ENCODE measurements at places on chromosomes 3 and 15.

GRCh38 chr3:151203051-151203420, at the start of gene GPR171:
Gene GPR171 (minus strand): TSS chr3:151203216. CDS start chr3:151199386, 3,830 bp downstream.
- no peak for DNase-seq

GRCh38 chr3:71517271-71517791, 66.2 kb downstream of the FOXP1 start:
- no peak for DNase-seq

GRCh38 chr3:23810343-23811184, 4.8 kb downstream of the UBE2E1 start:
- DNase-seq: no peak

DNA sequence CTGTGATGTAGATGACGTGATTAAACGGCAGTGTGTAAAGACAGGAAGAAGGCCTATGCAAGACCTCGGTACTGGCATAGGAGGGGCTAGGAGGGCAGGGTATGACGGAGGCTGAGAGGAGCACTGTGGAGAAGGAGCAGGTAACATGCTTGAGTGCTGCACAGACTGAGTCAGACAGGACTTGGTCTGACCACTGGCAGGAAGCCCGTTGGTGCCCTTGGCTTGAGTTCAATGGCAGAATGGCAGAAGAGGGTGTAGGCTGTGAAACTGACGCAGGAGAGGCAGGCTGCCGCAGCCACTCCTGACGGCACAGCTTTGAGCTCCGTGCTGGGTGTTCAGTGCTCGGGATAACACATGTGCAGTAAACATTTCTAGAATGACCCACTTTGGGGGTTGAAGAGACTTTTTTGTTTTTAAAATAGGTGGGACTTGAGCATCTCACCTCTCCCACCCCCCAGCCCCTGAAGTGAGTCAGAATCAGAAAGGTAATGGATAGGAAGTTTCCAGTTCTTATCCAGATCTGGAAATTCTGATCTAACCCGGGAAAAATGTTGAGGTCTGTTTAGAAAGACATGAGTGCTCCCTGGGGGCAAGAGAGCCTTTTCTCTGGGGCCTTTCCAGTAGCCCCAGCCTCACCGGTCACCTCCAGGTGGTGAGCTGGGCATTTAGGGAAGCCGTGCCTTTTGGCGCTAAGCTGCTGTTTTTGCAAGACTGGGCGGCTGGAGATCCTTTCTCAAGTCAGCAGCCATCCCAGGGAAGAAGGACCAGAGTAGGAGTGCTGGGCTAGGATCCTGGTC, 126.4 kb downstream of the RPLP1 start:
- peak; percentile 90 for DNase-seq

DNA sequence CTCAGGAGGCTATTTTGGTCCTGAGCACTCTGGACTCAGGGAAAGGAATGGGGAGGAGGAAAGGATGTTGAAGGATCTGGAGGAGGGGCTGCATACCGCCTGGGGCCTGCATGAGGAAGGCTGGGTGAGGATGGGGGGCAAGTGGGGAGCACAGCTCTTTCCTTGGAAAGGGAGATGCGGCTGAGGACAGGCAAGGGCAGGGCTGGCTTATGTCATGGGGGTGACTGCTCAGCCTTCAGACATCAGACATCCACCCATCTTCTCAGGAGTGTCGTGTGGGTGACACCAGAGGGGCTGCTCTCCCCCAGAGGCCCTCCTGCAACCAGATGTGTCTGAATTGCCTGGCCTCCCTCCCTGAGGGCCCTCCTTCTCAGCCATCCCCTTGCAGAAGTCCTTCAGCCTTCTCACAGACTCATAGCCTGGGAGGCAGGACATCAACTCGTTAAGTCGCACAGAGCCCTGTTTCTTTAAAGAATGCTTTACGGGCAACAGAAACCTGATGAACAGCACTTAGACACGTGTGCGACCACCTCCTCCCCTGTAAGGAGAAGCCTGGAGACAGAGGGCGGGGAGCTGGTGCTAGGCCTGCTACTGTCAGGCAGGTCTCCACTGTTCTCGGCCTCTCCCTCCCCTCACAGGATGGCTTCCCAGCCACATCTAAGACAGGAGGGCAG, 252.3 kb downstream of the OCA2 start:
- no peak for DNase-seq

- peak; percentile 71 for DNase-seq
Measured at GRCh38 chr3:33277193-33277882, at the start of gene FBXL2. Gene FBXL2 (plus strand): TSS chr3:33277442. CDS start chr3:33277513, 71 bp downstream.

DNA sequence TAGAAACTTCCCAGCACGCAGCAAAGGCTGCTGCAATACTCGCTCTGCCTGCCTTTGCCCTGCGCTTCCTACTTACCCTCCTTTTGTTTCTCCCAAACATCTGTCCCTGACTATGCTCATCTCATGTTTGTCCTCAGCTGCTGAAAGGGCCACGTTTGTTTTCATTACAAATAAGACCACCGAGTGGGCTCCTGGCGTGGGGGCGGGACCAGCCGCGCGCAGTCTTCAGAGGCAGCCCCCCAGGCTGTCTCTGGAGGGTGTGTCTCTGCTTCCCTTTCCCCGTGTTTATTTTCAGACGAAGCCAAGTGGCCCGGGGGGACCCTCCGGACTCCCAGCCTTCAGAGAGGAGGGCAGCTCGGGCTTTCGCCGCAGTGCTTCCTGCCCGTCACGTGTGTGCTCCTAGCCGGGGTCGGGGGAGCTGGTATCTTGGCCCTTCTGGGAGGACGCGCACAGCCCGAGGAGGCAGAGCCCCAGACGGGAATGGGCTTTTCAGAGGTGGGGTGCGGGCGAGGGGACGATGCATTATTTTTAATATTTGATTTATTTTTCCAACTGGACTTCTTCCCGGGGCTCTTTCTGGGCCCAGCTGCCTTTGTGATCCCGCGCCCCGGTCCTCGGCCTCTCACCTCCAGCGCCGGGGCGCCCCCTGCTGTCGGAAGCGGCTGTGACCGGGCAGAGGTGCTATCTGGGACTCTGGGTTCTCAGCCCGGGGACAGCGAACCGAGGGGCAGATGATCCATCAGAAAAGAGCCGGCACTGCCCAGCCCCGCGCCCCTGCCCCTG, 70.0 kb upstream of the CGNL1 start:
- DNase-seq: peak; percentile 87

DNA sequence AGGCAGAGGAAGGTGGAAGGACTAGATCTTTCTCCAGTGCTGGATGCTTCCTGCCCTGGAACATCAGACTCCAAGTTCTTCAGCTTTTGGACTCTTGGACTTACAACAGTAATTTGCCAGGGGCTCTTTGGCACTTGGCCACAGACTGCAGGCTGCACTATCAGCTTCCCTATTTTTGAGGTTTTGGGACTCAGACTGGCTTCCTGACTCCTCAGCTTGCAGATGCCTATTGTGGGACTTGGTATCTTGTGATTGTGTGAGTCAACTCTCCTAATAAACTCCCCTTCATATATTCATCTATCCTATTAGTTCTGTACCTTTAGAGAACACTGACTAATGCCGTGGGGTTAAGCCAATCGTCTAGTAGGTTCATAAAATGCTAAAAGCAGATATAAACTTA, 8.8 kb upstream of the B3GNT5 start:
- DNase-seq: no peak

DNA sequence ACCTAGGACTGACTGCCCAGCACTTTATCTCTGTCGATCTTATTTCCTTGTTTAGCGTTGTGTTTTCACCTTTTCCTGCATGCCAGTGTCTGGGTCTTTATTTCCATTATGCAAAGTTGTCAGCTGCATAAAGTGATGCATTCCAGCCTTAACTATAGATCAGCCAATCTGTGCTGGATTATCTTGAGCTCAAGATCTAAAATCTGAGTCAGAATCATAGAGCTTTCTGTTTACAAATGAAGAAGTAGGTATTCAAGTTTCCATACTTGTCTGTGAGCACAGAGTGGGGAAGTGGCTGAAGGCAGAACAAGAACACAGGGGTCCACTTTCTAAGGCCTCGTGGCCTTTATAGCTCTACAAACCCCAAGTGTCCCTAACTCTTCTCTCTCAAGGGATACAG, 82.4 kb upstream of the PLCL2 start:
- DNase-seq: no peak

DNA sequence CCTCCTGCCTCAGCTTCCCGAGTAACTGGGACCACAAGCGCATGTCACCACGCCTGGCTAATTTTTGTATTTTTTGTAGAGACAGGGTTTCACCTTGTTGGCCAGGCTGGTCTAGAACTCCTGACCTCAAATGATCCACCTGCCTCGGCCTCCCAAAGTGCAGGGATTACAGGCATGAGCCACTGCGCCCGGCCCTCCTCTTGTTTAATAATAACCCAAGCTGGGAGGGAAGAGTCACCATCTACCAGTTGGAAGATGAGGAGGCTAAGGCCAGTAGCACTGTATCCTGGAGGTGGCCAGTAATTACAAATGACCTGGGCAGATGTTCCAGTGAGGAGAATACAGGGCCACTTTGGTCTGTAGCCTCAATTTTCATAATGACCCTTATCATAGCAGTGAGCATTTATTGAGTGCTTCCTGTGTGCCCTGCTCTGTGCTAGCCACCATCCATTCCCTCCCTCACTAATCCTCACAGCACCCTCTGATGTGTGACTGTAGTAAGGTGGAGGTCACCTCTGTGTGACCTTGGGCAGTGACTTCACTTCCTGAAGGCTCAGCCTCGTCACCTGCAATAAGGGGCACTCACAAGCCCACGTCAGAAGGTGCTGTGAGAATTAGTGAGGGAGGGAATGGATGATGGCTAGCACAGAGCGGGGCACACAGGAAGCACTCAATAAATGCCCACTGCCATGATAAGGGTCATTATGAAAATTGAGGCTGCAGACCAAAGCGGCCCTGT, 64.2 kb downstream of the ABTB1 start:
- DNase-seq: no peak

- no peak for DNase-seq
Measured at GRCh38 chr15:43465100-43465499, 27.9 kb downstream of the TP53BP1 start.

GRCh38 chr3:52361898-52362297, 45.8 kb downstream of the DNAH1 start:
- DNase-seq: no peak

DNA sequence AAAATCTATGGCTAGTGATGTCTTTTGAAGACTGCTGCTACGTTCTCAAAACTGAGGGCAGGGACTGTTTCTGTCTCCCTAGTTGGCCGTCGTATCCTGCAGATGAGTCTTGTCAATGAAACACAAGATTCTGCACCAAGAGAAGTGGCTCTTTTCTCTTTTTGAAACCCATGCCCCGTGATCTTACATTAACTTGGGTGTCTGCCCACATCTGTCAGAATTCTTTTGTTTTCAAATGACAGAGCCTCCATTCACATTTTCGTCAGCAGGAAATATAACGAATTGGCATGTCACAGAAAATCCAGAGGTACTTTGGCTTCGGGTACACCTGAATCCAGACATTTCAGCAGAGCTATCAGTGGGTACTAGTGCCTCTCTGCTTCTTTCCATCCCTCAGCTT, 331.3 kb upstream of the PROK2 start:
- DNase-seq: no peak

DNA sequence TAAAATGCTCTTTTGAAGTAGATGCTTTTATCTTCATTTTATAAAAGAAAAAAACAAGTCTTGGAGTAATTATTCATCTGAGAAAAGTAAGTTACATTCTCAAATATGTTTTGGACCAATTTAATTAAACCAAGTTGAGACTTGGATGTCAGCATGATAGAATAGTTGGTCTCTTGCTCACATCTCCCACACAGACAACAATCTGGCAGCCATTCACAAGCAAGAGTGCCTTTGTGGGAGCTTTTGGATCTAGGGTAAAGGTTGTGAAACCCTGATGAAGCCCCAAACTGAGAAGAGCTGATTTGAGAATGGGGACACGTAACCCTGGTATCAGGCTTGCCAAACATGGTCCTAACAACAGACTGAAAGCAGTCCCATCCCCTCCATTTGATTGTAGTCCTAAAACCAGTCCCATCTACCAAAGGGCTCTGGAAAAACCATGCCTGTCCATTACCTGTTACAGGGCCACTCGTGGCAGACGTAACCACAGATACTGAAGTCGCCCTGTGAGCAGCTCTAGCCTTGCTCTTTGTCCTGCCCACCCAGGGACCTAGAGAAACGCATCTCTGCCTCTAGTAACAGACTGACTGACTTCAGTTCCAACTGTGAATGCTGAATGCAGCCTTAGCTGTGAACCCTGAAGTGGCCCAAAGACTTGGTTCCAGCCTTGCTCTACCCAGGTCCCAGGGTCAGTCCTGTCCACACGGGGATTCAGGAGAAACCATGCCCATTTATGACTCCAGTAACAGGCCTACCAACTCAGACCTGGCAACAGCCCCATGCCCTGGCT, 145.5 kb upstream of the SYNPR start:
- DNase-seq: no peak

DNA sequence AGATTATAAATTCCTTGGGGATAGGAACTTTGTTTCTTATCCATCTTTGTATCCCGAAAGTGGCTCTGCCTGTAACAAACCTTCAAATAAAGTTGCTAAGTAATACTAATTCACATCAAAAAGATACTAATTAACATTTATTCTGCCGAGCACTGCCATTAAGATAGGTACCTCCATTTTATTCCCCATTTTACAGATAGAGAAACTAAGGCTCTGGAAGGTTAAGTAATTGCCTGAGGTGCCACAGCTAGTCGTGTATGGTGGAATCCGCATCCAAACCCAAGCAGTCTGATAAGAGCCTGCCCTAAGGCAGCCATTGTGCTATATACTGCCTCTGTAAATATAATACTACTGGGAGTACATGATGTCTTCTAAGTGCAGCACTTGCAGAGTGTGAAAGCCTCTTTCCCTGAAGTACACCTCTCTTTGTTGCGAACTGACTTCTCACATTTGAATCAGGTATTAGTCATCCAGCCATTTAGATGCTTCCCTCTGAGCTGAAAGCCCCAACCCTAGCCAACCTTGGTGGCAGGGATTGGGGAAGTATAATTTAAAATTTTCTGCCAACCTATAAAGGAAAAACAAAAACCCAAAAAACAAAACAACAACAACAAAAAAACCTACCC, 78.5 kb upstream of the CHD2 start:
- DNase-seq: no peak

DNA sequence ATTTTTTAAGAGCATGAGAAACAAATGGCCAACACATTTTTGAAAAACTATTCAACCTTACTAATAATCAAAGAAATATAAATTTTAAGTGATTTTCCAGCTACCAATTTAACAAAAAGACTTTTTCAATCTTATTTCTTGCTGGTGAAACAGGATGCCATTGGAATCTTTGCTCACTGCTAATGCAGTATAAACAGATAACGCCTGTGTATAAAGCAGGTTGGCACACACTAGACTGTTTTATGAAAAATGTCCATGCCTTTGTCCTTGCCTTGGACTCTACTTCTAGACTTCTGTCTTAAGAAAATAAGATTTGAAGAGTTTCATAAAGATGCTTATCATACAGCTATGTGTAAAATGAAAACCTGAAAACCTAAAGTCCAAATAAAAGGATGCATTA, 5.0 kb upstream of the VGLL4 start:
- no peak for DNase-seq

GRCh38 chr15:72998226-72998625, 54.0 kb upstream of the NEO1 start:
- DNase-seq: peak; percentile 17

GRCh38 chr3:143241481-143241951, 121.9 kb downstream of the CHST2 start:
- no peak for DNase-seq

- DNase-seq: no peak
Measured at GRCh38 chr3:8518138-8518537, 16.5 kb downstream of the LMCD1 start.

All from RWPE1 (cell line).